ENCODE measurements at places on chromosomes 11 and 22.

DNA sequence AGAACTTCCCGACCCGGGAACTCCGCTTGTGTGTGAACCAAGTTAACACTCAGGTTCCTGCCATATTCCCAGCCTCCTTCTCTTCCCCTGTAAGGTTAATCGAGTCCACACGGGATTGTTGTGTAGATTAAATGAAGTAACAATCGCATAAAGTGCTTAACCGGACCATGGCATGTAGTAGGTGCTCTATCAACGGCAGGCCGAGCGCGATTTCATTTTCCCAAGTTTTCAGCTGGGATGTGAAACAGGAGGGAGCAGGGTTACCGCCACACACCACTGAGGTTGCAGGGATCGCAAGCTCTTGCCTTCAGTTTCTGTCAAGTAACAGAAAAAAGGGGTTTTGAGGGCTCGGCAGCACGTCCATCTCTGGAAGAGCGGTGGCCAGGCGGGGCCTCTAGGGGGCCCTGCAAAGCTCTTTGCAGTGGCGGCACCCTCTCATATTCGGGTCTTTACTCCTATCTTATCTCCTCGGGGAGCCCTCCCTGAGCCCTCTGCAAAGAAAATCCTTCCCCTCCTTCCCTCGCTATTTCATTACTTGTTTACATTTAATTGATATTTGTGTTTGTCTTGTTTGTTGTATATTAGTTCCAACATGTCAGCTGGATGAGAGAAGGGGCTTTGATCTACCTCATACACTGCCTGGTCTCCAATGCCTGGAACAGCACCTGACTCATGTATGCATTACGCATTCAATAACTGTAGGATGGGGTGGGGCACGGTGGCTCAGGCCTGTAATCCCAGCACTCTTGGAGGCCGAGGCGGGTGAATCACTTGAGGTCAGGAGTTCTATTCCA is 816 bp upstream of the PLEKHA7 start:
- no peak for DNase-seq

GRCh38 chr11:61477727-61478148 is 30.8 kb upstream of the LRRC10B start:
- DNase-seq, result no peak

GRCh38 chr11:83122050-83122449 is 34.9 kb upstream of the PCF11 start:
- no peak for DNase-seq

DNA sequence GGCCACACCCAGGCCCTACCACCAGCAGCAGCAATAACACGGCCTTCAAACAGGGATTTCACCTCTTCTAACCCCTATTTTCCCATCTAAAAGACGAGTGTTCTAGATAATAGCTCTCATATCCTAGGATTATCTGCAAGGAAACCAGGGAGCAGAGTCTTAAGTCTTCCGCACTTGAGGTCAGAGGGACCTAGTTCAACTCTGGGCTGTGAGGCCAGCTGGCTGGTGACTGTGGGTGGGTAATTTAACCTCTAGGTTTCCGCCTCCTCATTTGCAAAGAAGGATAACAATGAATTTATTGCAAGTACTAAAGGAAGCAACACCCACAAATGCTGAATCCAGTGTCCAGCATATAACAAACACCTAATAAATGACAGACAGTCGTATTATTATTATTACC is 70.1 kb downstream of the LARGE1 start:
- DNase-seq, result no peak

- no peak for DNase-seq
These were observed 56.1 kb upstream of the NECTIN1 start for GRCh38 chr11:119785131-119785530.

DNA sequence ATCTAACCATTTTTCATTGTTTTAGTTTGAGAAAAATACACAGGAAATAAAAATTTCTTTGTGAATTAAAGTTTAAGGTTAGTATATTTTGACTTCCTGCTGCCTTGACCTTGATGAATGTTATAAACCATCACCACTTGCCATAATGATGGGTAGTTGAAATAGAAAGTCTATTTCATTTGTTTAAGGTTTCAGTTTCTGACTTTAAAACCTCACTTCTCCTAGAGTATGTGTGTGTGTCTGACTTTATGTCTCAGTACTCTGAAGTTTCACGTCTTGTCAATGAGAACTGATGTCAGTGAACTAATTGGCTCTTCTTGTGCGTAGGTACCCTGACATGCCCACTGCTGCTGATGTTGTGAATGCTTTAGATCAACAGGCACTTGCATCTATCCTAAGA is 188.2 kb downstream of the METTL15 start:
- no peak for DNase-seq

DNA sequence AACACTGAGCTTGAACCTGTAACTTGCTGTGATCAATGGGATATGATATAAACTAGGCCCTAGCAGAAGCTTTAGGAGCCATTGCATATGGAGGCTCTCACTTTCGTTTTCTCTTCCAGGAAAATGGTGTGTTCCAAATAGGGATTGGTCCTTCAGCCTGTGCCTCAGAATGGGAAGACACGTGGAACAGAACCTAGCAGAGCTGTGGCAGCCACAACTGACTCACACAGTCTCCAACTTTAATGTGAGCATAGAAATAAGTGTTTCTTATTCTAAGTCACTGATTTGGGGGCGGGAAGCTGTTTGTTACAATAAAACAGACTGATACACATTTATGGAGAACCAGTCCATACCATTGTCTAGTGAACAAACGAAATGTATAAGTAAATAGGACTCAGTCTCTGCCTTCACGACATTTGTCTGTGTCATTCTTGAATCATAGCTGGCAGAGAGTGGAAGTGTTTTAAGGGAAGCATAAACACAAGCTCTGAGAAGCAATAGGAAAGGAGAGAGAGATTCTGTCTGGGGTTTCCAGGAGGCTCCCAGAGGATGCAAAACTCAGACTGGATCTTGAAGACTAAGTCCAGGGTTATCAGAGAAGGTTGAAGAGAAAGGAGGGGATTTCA is 97.3 kb downstream of the GALNT18 start:
- no peak for DNase-seq

DNA sequence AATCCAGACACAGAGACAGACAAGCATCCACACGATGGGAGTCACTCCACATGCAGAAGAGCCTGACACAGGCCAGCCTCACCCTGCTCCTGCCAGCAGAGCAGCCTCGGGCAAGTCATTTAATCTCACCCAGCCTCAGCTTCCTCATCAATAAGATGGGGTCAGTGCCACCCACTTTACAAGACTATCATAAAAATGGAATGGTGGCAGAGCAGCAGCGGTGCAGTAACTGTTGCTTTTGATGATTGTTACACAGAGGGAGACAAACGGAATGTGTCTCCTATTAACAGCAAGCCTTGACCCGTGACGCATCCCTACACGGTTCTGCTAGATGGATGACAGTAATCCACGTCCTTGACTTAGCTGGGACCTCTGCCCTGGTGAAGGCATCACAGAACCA is 26.0 kb upstream of the ARFGAP3 start:
- DNase-seq, result no peak

DNA sequence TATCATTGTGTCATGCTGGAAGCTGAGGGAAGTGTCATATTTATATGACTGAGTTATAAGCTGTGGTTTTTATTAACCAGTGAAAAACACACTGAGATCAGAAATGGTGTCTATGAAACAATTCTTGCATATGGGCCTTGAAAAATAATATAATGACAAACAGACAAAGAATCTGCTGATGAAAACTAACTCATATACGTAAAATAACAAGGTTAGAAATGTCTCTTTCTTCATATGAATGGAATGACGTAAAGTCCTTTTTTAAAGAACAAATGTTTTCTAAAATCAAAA is 48.8 kb upstream of the PHF21B start:
- DNase-seq, result no peak

DNA sequence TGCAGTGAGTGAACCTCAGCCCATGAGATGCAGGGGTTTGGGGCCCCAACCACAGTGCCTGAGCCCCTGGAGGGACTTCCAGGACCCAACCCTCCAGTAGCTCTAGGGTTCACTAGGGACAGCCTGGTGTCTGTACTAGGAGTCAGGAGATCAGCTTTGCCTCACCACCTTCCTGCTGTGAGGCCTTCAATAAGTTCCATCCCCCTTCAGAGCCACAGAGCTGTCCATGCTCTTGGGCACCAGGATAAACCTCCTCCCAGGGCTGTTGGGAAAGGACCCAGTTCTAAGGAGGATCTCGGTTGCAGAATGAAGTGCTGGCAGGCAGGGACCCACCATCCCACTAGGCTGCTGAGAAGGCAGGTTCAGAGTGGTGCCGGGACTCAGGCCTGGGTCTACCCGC is 9.7 kb downstream of the ARHGEF17 start:
- no peak for DNase-seq

GRCh38 chr11:2769409-2770095 is 69.8 kb upstream of the KCNQ1OT1 start:
- no peak for DNase-seq

DNA sequence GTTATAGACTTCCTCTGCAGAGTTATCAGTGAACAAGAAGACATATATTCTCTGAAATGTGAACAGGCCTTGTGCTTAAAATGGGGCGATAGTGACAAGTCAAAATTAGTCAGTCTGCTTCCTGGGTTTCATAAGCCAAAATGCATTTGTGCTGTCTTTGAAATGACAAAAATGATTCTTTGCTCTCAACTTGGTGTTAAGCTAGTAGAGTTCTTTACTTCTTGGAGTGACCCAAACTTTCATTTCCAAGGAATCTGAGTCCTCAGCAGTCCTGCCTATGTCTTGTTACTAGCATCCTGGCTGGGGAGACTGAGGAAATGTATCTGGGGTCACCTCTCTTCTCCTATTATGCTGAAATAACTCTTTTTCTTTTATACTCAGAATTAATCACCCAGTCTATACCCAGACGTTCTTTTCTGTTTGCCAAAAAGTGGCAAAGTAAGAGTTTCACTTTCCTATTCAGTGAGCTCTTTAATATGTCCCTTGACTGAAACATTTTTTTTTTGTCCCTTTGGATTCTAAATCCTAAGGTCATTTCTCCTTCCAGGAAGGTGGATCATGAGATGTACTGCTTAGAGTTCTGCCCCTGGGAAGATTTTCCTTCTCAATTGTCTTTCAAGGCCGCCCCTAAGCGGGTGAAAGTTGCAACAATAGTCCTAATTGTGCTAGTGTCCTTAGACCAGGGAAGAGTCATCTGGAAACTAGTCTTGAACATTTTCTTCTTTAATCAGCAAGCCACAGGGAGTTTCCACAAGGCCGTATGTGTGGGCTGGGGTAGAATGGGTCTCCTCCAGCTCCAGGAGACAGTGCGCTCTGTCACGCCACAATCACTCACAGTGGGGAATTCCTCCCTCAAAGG is 53.0 kb upstream of the RDX start:
- no peak for DNase-seq

GRCh38 chr11:45659031-45659817 is 6.2 kb downstream of the CHST1 start:
- DNase-seq, result no peak

- DNase-seq, result no peak
These were observed 25.2 kb downstream of the NRXN2 start for GRCh38 chr11:64697663-64698375.

DNA sequence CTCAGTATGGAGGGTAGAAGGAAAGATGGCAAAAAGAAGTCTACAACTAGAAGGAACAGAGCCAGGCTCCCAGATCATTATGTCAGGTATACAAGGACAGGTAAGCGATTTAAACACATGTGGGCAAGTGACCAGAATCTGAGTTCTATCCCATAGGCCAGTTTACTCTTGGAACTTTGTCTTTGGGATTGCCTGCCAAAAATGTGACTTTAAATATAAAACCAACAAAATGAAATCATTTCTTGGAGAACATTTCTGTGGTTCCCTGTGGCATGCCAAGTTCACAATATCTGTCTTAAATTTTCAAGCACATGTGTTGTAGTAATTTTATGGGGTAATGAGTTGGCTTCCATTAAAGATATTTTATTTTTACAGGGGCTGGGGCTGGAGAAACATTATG is 141.0 kb downstream of the SLC17A6 start:
- DNase-seq, result no peak

- no peak for DNase-seq
These were observed 4.9 kb upstream of the TAGLN start for GRCh38 chr11:117194267-117194666.

DNA sequence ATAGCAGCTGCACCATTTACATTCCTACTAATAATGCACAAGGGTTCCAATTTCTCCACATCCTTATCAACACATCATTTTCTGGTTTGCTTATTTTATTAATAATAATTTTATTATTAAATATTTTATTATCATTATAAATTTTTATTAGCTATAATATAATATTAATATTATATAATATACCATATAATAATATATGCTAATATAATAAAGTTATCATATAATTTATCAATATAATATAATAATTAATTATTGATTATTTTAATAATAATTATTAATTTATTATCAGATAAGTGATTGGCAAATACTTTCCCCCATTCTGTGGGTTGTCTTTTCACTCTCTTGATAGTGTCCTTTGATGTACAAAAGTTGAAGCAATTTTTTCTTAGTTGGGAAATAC is 27.7 kb downstream of the OR2AT4 start:
- no peak for DNase-seq

DNA sequence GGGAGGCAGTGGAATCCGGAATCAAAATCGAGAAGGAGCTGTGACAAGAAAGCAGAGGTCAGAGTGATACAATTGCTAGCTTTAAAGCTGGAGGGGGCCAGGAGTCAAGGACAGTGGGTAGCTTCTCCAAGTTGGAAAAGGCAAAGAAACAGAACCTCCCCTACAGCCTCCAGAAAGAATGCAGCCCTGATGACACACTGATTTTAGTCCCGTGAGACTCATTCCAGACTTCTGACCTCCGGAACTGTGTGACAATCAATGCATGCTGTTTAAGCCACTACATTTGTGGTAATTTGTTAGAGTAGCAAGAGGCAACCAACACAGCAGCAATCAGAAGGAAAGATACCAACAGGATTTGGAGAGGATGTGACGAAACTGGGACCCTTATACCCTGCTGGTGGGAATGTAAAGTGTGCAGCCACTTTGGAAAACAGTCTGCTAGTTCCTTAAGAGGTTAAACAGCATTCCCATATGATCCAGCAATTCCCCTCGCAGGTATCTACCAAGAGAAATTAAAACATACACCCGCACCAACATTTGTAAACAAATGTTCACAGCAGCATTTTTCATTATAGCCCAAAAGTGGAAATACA is 66.7 kb downstream of the DSCAML1 start:
- DNase-seq, result no peak

GRCh38 chr11:13318498-13319295 is 41.1 kb downstream of the BMAL1 start:
- no peak for DNase-seq

GRCh38 chr22:27445881-27446280 is 355.7 kb downstream of the MN1 start:
- no peak for DNase-seq
